ENCODE measurements at places on chromosomes 6 and 20.
A peak's percentile ranks its signal among the peaks of the same experiment; 100 is the strongest.

DNA sequence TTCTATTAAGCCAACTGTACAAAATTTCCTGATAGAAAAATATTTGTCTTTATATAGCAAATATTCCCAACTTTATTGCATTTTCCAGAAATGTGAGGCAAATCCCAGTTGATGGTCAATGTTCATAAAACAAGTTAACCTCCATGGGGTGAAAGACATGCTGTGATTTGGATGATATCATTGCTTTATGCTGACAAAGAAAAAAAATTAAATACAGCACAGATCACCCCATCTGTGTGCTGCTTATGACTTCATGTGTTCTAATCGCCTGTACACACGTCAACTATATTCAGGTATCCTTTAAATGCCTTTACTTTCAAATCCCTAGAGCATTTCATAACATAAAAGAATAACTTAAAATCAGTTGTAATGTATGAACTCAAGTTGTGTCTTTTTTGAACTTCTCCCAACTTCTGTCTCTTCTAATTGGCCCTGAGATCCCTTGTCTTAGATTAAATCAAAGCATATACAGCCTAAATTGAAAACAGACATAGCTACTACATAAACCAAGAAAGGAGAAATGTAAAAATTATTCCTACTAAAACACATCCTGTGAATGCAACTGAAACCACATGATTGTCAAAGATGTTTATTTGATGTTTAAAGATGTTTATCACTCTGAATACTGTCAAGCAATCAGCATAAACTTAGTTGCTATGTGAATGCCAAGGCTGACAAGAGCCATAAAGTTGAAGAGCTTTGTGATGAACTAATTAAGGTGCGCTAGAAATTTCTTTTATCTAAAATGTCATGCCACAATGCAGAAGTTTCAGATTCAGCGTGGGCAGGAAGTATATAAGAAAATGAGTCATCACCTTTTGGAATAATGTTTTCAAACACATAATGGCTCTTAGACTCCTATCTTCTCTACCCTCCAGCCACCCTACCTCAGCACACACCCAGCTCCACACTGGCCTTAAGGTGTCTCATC is 68.7 kb downstream of the FILIP1 start:
- DNase-seq, result no peak

DNA sequence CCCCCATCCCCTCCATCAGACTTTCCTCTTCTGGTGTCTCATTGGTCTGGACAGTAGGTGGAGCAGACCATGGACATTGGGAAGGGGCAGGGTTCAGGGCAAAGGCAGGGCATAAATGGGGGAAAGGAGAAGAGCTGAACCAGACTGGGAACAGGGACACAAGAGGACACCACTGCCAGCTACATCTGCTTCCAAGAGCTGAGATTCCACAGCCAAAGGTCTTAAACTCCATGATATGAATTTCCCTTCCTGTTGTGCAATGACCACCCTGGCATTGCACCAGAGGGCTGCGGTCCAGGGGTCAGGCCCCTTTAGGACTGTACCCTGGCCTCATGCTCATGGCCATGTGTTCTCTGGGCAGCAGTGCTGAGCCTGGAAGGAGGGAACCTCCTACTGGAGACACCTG is 137.9 kb downstream of the MAFB start:
- no peak for DNase-seq

DNA sequence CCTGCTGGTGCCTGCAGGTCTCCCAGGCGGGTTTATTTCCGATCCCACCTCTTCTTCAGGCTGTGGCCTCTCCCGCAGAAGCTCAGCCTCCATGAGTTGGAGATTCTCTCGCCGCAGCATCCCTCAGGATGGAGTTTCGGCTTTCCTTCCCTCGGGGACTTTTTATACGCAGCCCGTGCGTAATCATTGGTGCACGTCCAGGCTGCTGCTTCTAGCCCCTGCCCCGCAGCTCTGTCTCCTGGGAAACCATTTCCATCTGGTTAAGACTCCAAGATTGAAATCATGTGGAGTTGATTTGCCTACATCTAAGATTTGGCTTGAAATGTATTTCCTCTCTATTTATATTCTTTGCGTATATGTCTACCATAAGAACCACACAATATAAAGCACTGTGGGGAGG is 46.7 kb upstream of the CARMIL1 start:
- no peak for DNase-seq

- DNase-seq, result no peak
Measured at GRCh38 chr6:23316931-23317330, 747.6 kb downstream of the HDGFL1 start.

- no peak for DNase-seq
Measured at GRCh38 chr6:97626671-97627441, 343.8 kb upstream of the MMS22L start.

- DNase-seq, result no peak
Measured at GRCh38 chr20:47502271-47503239, 868 bp downstream of the NCOA3 start.

DNA sequence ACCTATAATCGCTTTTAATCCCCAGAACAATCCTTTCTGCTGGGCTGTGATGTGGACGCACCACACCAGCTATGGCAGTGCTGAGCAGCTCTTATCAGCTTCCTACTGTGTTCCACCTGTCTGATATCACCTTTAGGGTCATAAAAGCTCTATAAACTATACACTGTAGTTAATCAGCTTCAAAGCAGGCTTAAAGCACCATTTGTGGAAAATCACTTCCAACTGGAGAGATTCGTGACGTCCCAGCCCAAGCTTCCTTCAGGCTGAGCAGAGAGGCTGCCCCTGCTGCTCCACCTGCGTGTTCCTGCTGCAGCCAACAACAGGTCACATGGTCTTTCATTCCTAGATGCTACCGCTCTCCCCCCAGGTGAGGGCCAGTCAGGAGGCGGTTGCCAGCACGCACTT is 156.5 kb downstream of the SMOC2 start:
- no peak for DNase-seq

DNA sequence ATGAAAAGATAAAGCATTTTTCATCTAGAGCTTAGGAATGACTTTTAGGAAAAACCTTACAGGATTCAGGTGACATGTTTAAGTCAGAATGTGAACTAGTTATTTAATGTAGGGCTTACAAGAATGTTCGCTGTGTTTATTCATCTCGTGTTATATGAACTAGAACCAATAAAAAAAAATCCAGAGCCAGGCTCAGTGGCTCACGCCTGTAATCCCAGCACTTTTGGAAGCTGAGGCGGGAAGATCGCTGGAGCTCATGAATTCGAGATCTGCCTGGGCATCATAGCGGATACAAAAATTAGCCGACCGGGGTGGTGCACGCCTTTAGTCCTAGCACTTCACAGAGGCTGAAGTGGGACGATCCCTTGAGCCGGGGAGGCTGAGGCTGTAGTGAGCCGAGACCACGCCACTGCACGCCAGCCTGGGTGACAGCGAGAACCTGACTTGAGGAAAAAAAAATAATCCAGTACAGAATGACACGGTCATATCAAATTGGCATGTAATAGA is 46.3 kb downstream of the OR2B2 start:
- DNase-seq, result peak; percentile 60

DNA sequence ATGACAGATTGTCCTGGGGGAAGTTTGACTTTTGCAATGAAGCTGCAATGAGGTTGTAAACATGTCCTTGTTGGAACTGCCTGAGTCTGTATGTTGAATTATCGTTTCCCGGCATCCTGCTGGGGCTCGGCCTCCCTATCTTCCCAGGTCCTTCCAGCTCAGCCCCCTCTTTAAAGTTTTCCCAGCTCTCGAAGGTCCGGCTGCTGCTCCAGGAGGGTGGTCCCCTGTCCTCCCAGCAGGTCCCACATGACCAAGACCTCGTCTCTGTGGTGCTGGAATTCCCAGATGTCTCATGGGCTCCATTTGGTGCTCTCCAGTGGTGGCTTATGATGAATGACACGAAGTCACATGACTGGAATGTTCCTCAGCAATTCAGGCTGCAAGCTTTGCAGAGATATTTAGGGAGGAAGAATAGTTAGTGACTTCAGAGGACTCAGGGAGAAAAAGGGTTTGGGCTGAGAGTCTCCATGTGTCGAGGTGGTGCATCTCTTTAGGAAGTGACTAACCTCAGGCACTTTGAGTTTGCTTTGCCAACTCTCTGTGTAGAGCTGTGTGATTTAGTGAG is 21.4 kb downstream of the SMOC2 start:
- DNase-seq, result no peak

DNA sequence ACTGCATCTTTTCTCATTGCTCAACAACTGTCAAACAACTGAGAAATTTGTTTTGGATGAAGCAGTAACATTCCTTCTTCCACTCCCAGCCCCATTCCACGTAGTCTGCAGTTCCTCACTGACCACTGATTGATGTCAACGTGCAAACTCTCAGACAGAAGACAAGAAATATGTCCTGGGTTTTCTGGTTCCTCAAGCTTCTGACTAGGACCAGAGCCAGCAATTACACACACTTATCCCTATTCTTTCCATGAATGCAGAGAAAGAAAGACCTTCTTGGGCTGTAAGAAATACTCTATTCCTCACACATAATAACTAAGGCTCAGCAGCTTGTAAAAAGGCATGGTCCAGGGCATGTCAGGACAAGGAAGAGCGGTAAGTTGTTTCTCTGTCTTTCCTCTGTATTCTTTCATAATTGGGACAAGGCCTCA is 790.1 kb upstream of the SLC35B3 start:
- DNase-seq, result no peak

DNA sequence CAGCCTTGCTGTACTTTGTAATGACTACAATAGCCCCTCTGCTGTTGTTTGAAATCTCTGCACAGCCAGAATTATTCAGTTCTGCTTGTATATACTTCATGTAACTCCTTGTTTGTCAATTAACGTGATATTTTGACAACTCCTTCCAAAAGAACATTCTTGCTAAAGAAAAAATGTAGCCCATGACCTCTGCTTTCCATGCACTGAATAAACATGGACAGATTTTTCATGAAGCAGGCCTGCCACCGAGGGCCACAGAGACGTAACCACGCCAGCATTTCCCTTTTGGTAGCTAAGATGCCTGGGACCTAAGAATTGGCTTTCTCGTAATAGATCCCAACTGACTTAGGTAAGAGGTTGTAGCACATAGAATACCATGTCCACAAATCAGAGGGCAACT is 135.9 kb downstream of the MYLK4 start:
- DNase-seq, result no peak

GRCh38 chr6:63600136-63600535 is 27.9 kb downstream of the LOC128125822 start:
- no peak for DNase-seq

- DNase-seq, result peak; percentile 43
Measured at GRCh38 chr20:39874049-39874893, 814.8 kb downstream of the MAFB start.

- no peak for DNase-seq
Measured at GRCh38 chr6:89221971-89222711, 5.0 kb upstream of the GABRR1 start.

DNA sequence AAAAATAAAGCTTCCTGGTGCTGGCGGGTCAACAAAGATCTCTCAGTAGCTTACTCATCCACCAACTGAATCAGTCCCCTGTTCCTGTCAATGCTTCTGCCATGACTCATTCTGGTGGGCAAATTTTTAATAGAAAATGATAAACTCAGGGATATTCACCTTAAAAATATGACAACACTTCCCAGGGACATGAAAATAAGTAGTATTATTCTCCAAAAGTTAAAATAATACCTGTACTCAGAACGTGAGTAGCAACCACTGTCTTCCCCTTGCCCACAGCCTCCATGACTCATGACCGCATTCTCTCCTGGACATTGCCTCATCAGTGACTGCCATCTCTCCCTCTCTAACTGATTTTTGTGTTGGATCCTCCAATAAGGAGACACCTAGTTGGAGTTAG is 552.3 kb downstream of the KIF16B start:
- no peak for DNase-seq

GRCh38 chr6:117018771-117019170 is 141.7 kb downstream of the RFX6 start:
- DNase-seq, result no peak

- no peak for DNase-seq
Measured at GRCh38 chr6:95794749-95795148, 217.4 kb downstream of the MANEA start.

DNA sequence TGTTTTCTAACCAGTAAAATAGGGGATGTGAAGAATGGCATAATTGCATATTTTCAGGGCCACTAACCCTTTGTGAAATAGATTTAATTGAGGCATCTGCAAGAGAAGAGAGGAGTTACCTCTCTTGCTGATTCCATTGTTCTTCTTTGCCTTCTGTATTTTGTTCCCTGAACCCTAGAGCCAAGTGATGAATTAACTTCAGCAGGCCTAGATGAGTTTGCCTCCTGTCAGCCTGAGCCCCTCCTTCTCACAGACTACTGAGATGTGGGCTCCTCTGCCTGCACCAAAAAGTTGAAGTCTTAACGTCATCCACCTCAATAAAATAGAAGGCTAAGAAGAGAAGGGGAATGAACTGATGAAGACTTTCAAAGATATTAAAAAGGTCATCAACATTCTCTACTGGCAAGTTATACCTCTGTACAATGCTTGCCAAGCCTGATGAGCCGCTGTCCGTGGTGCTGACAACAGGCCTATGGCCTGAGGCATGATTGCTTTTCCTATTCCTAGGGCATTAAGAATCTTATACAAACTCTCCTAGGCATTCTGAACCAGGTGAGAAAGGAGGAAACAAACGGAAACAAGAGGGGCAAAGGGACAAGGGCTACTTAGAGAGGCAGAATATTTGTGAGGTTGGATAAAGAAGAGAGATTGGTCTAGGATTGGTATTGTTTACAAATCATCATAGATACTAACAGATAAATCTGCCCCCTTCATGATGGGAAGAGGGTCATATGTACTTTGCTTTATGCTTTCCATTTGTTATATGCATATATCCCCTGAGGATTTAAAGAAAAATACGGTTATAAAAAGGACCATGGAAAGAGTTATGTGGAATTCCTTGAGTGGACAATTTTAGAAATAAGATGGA is 46.8 kb downstream of the CD24 start:
- no peak for DNase-seq

DNA sequence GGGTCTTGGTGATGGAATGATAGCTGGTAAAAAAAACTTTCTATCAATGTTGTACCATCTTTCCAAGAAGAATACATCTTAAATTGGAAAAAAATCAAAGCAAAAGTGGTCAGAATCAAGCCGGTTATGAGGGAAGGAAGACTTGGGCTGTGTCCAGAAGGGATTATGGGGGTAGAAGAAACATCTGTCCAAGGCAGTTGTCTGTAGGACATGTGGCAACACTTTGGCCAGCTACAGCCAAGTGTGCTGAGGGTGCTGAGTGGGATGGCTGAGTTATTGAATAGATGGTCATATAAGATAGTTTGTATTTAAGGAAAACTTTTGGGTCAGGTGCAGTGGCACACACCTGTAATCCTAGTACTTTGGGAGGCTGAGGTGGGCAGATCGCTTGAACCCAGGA is 38.4 kb downstream of the INSM1 start:
- DNase-seq, result no peak

- no peak for DNase-seq
Measured at GRCh38 chr6:122755901-122756300, 23.6 kb upstream of the FABP7 start.

DNA sequence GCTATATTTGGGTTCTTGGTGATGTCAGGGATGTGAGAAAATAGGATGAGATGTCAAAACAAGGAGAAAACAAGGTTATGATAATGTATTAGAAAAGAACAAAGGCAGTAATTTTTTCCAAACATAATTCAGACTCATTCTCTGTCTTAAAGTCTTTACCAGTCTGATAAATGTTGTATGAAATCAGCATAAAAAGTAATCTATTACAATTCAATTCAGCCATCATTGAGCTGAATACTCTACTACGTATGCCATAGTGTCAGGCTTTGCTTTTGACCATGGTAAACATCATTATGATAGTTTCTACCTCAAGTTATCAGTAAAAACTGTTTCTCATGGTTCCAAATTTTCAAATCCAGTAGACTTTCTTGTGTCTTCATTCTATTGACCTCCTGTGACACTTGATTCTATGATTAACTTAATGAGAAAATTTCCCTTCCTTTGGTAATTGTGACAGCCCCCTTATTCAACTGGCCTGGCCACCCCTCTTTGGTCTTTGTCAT is 75.0 kb downstream of the EPHA7 start:
- no peak for DNase-seq

All from GM12864 (cell line).